ENCODE measurements at places on chromosomes 1 and 21.

DNA sequence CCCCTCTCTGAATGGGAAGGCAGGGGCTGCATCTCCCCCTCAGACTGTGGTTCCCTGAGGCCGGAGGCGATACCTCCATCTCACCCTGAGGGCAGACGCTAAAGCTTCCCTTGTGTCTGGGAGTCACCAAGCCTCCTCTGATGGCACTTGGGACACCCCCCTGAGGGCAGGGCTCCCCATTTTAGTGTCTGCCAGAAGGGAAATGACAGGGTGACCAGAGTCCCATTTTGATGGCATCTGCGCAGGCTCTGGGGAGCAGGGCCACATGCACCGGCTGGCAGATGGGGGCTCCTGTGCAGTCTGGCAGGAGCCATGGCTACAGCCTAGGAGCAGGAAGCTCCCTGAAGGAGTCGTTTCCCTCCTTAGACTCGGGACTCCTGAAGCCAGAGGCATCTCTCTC lies 1.7 kb downstream of the S100A2 start:
- no peak for DNase-seq

- DNase-seq: no peak
These were observed 2.6 kb downstream of the ALPL start for GRCh38 chr1:21511579-21512522.

GRCh38 chr1:194161591-194161990 lies 975.2 kb upstream of the B3GALT2 start:
- no peak for DNase-seq

DNA sequence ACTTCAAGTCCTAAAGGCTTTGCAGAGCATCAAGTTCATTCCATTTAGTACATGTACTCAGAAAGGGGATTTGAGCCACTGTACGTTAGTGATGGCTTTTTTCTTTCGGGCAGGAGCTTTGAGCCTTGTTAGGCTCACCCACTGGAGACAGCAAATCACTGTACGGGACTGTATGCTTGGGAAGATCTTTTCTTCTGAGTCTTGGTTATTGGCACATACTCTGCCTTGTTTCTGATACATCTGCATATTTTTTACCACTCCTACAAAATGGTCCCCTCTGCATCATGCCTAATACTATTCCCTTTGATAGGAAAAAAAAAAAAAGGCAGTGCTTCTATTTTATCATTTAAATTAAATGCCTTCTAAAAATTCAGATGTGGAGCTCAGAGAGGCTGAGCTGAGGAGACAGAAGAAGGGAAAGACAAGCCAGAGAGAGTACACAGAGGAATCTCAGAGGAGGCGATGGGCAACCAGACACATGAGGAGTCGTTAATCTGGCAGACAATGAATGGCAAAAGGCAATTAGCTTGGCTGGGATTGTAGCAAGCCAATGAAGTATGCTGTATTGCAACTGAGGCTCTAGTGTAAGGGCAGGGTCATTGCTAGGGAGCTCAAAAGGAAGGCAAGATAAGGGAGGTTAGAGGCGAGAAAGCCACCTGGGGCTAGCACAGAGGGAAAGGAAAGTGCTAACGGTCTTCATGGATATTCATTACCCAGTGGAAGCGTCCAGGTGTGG lies 39.4 kb downstream of the PHC2 start:
- no peak for DNase-seq

GRCh38 chr1:204513117-204513716 lies 3.0 kb upstream of the MDM4 start:
- peak; percentile 52 for DNase-seq

GRCh38 chr1:178273707-178274410 lies 180.0 kb downstream of the RASAL2 start:
- DNase-seq: no peak

- no peak for DNase-seq
These were observed 444.9 kb upstream of the PKN2 start for GRCh38 chr1:88239205-88239604.

- DNase-seq: no peak
These were observed 142.6 kb upstream of the PALMD start for GRCh38 chr1:99503276-99503747.

GRCh38 chr1:23756676-23757075 lies 13.4 kb downstream of the ELOA start:
- DNase-seq: no peak

- DNase-seq: no peak
These were observed 85.7 kb upstream of the AK4 start for GRCh38 chr1:65062339-65062738.

DNA sequence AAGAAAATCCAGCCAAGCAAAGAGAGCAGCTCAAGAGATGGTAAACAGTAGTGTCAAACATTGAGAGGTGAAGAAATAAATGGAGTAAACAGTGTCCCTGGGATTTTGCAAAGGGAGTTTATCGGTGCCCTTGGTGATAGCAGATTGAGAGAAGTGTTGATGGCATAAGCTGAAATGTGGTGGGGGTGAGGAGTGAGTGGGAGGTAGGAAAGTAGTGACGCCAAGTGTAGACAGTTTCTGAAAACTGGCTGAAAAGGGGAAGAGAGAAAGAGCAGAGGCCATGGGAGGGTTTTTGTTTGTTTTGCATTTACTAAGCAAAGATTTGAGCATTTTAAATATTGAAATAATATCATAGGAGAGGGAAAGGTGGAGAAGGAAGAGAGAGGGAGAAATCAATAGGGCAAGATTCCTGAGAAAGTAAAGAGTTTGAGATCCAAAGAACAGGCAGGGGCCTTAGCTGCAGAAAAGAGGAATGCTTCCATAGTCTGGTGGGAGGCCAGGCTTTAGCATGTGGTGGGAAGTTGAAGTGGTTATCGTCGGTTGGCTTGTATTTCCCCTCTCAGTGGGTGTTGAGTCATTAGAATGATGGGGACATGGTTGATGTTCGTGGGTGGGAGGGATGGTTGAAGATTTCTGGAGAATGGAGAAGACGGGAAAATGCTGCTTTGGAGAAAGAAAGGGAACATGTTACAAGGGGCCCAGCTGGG lies 26.8 kb upstream of the RASAL2 start:
- DNase-seq: peak; percentile 65

DNA sequence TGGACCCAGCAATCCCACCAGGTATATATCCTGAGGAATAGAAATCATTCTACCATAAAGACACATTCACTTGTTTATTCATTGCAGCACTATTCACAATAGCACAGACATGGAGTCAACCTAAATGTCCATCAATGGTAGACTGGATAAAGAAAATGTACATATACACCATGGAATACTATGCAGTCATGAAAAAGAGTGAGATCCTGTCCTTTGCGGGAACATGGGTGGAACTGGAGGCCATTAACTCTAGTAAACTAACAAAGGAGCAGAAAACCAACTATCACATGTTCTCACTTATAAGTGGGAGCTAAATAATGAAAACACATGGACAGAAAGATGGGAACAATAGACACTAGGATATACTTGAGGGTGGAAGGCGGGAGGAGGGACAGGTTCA lies 36.1 kb upstream of the PRKACB start:
- DNase-seq: no peak

- DNase-seq: no peak
These were observed 24.9 kb upstream of the APCS start for GRCh38 chr1:159562680-159563079.

DNA sequence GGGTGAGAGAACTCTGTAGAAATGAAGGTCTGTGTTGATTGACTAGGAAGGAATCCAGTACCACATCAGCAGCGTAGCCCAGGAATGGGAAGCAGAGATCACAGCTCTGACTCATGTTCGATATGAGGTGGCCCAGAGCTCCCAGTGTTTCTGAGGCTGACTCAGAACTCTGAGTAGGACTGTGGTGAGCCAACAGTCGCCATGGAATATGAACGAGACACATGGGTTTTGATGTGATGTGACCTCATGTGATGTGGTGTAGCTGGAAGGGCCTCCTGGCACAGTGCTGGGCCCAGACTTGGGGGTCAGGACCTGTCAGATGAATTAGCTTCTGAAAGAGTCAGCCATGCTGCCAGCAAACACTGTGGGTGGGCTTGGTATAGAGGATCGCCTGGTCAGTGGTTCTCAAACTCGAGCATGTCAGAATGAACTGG lies 237.0 kb downstream of the MRPL39 start:
- DNase-seq: no peak

GRCh38 chr1:242556759-242557158 lies 32.3 kb upstream of the PLD5 start:
- DNase-seq: no peak
